ENCODE measurements at places on chromosomes 12 and 14.

DNA sequence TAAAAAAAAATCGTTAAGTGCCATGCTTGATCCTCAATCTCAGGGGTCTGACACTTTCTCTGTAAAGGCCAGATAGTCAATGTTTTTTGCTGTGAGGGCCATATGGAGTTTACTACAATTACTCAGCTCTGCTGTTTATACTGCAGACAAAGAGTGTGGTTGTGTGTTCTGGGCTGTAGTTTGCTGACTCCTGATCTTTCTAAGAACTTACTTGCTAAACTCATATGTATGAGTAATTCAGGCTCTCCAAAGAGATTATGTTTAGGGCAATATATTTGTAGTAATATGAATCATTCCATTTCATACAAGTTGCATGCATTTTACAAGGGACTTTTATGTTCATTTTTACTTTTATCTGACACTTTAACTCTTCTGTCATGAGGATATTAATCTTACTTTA lies 188.2 kb downstream of the TMTC2 start:
- no peak for DNase-seq

GRCh38 chr12:104669851-104670337 lies 213.1 kb downstream of the CHST11 start:
- DNase-seq = no peak

GRCh38 chr12:68532204-68532886 lies 78.4 kb upstream of the RAP1B start:
- DNase-seq = no peak

GRCh38 chr12:109597795-109598427 lies 24.3 kb downstream of the MVK start:
- DNase-seq = peak; percentile 60

- DNase-seq = no peak
Observed at GRCh38 chr14:89201645-89202044, 215.4 kb downstream of the FOXN3 start.

- no peak for DNase-seq
Observed at GRCh38 chr14:36367985-36368774, 47.7 kb upstream of the MBIP start.

GRCh38 chr12:85188619-85189018 lies 91.4 kb upstream of the ALX1 start:
- no peak for DNase-seq

GRCh38 chr12:116862167-116862566 lies 19.1 kb downstream of the HRK start:
- DNase-seq = no peak

GRCh38 chr14:78455896-78456435 lies 285.8 kb downstream of the NRXN3 start:
- DNase-seq = no peak

DNA sequence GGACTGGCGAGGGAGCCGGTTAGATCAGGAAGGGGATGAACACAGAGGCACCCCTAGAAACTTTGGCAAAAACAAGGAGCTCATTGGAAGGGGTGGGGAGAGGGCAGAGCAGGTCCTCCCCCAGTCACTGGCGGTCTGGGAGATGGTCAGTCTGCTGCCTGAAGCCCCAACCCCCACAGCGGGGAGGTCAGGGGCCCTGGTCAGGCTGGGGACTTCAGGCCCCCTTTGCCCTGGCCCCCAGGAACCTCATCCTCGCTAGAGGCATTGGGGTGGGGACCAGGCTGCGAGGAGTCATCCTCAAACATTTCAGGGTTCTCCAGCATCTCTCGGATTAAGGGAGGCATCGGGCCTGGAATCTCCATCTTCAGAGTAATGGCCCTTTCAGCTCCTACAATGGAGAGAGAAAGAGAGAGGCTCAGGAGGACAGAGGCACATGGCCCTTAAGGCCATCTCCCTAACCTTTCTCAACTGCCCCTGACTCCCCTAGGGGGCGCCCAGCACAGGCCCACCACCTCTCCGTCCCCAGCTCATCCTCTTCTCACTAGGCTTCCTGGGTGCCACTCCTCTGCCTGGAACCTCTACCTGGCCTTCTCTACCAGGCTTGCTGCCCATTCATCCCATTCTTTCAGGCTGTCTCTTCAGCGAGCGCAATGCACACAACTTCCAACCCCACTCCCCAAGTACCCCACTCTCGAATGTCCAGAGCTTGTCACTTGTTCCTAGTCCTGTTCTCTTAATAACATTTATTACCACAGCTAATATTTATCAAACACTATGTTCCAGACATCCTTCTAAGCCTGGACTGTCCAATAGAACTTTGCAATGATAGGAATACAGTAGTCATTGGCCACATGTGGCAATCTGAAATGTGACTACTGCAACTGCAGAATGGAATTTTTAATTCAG lies 4.7 kb upstream of the ITGB7 start:
- no peak for DNase-seq

- DNase-seq = no peak
Observed at GRCh38 chr14:62943202-62943601, 102.1 kb downstream of the KCNH5 start.

- no peak for DNase-seq
Observed at GRCh38 chr12:109946913-109947312, 46.8 kb downstream of the TCHP start.

DNA sequence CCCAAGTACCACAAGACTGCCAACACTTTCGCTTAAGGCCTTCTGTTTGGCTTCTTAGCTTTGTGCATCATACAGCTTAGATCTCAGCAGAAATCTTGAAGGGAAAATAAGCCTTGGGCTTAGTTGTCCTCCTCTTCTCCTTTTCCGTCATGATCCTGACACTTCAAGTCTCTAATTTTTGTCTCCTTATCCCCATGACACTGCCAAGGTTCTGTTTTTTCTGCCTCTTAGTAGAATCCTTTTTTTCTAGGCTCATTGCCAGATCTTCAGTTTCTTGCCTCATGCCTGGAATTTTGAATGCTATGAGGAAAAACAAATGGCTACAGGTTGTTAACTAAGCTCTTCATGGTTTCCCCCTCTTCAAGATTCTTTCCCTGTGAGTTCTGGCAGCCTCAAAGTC lies 450.4 kb downstream of the LRFN5 start:
- no peak for DNase-seq

DNA sequence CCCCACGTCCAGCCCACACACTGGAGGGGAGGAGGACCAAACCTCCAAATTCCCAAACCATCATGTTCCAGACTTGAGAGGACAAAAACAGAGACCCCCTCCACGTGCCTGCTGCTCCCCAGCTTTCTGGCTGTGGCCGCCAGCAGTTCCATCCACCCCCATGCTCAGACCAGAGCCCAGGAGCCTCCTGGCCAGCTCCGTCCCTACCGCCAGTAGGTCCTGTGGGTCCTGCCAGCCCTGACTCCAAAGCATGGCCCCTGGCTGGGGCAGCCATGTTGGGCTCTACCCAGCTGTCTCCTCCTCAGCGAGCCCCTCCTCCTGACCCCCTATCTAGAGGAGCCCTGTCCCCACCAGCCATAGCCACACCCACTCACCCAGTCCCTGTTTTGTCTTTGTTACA lies 227.3 kb upstream of the RTL1 start:
- DNase-seq = no peak

DNA sequence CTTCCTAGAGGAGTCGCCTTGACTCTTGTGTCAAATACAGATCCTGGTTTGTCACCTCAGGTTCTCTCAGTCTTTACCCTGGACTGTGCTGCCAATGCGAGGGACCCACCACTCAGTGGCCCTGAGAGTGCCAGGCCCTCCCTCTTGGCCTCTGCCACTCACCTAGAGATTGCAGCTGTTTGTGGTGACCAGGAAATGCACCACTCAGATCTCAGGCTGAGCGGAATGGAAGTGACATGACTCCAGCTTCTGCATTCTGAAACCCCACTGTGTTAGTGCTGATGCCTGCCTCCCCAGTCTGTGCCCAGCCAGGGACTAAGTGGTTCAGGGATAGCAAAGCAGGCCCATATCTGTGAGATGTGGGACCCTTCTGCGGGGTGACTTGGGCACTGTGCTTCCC lies 27.8 kb upstream of the NEDD1 start:
- no peak for DNase-seq

All from stimulated activated CD4-positive, alpha-beta T cell treated with anti-CD3 and anti-CD28 coated beads, Interleukin-4, amount 100 ng/mL, for 48 hours (primary cell).